ENCODE measurements at places on chromosomes 1 and 21. TPM values are rescaled to one million over a fixed set of nuclear protein-coding genes. Genes with fewer than 3 reads are reported as not detected.

CD101 gene
- 3.4 TPM for total RNA-seq

KIF2C gene
- total RNA-seq = 0.55 TPM

OPRD1 gene
- total RNA-seq = 12.3 TPM

CLCA4 gene
- total RNA-seq = 3.5 TPM

FCMR gene
- total RNA-seq = 0.55 TPM

LCE2B gene
- total RNA-seq = not detected

C1QB gene
- total RNA-seq = 89.5 TPM

NTRK1 gene
- total RNA-seq = 0.52 TPM

CELA2B gene
- total RNA-seq = not detected

RGS18 gene
- total RNA-seq = 2.1 TPM

PGLYRP4 gene
- total RNA-seq = not detected
